ENCODE measurements at places on chromosomes 7 and 10.

- no peak for DNase-seq
Observed at GRCh38 chr10:7969623-7970022, 84.9 kb upstream of the GATA3 start.

DNA sequence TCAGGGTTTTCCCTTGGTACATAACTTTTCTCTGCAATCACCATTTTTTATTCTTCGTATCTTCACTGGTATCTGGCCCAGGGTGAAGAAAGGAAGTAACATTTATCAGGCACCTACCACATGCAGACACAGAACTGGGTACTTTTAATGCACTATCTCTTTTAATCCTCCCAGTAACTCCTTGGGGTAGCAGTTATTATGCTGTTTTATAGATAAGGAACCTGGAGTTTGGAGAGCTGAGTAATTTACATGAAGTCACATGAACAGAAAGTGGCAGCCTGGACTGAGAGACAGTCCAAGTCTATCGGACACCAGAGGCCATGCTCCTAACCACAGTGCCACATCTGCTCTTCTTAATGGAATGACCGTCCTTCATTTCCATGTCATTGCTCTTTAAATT, 117.1 kb upstream of the PODXL start:
- DNase-seq, result no peak

DNA sequence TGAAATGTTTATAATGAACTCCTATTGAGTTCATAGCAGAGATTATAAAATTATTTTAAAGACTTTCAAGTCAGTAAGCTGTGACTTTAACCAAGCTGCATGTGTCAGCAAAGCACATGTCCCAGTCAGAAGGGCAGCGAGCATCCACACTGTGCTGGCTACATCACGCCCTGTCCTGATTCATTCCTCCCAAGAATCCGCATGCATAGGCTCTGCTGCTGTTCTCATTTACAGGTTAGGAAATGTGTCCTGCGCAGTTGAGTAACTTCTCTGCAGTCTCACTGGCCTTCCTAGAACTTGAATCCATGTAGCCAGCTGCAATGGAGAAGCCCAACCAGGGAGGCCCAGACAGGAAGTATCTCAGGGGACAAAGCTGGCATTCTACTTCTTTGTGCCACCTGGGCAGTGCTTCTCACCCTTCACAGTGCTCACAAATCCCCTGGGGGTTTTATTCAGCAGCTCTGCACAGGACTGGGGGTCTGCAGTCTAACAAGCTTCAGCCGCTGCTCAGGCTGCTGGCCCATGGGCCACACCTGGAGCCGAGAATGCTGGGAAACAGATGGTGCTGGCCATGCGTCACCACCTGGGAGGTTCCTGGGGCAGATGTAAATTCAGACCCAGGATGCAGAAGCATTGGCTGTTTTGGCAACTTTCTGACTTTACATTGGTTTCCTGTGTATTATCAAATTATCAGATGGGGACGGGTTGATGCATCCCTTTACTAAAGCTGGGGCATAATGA, 192.8 kb upstream of the GDF10 start:
- DNase-seq, result no peak

GRCh38 chr7:155408651-155409586, 49.0 kb upstream of the EN2 start:
- DNase-seq, result no peak

- no peak for DNase-seq
Observed at GRCh38 chr10:95245425-95246055, 45.3 kb downstream of the PDLIM1 start.

GRCh38 chr7:20064974-20065862, 152.0 kb downstream of the MACC1 start:
- DNase-seq, result peak; percentile 77

DNA sequence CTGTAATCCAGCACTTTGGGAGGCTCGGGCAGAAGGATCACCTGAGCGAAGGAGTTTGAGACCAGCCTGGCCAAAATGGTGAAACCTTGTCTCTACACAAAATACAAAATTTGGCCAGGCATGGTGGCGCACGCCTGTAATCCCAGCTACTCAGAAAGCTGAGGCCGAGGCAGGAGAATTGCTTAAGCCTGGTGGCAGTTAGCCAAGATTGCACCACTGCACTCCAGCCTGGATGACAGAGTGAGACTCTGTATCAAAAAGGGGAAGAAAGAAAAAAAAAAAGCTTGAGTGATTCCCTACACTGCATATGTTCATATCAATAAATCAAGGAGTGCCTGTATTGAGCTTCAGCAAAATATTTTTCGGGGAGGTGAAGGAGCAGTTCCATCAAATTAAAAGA, 45.8 kb upstream of the SRRM3 start:
- no peak for DNase-seq

- DNase-seq, result no peak
Observed at GRCh38 chr7:84422790-84423189, 228.2 kb upstream of the SEMA3A start.

DNA sequence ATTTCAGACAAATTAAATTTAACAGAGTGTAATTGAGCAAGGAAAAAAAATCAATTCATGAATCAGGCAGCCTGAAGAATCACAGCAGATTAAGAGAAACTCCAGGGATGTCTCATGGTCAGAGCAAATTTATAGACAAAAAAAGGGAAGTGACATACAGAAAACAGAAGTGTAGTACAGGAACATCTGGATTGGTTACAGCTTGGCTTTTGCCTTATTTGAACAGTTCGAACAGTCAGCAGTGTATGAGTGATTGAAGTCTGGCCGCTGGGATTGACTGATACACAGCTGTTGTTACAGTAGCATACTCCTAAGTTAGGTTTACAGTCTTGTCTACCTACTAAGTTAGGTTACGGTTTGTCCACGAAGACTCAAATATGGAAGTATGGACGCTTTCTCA, 255.3 kb downstream of the HPSE2 start:
- no peak for DNase-seq

GRCh38 chr10:63766745-63767137, 245.5 kb downstream of the REEP3 start:
- no peak for DNase-seq

- DNase-seq, result peak; percentile 84
Observed at GRCh38 chr10:86440874-86441843, 74.6 kb upstream of the GRID1 start.

DNA sequence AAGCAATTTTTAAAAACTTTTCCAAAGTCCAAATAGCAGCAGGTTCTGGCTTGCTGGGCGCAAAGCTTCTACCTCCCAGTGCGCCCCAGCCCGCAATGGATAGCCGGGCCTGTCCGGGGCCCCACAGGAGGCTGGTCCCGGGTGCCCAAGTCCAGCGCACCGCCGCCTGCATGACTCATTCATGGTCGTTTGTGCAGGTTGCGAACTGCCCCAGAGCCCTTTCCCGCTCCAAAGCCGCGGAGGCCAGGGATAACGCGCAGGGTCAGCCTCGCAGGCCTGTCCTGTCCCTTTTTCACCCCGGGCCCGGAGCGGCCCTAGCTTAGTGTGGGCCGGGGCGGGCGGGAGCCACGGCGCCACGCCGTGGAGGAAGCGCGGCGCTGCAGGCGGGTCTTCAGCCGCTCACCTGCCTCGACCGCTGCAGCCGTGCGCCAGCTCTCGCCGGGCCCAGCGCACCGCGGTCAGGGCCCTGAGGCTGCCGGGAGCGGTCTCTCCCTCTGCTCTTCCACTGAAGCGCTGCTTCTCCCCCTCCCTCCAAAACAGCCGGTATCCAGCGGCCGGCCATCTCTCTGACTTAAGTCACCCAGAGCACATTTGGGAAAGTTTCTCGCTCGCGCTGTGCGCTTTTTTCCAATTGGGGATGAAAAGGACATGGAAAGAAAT, 1.7 kb upstream of the EGR2 start:
- DNase-seq, result peak; percentile 88

GRCh38 chr10:58209669-58210068, 58.0 kb downstream of the IPMK start:
- no peak for DNase-seq

DNA sequence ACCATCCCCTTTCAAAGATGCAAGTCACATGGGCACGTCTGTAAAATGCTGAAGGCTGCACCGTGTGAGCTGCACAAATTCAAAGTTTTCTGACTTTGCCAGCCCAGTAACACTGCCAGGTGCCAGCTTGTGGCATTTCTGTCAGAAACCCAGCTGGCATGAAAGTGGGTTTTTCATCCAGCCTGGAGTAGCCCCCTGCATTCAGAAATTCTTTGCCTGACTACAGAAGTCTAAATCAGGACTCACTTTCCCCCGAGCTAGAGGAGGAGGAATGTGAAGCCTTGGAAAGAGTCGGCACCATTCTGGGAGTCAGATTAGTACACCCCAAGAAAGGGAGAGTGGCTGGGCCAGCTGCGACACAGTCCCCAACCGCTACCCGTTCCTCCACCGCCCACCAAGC, 56.7 kb upstream of the EN2 start:
- no peak for DNase-seq

DNA sequence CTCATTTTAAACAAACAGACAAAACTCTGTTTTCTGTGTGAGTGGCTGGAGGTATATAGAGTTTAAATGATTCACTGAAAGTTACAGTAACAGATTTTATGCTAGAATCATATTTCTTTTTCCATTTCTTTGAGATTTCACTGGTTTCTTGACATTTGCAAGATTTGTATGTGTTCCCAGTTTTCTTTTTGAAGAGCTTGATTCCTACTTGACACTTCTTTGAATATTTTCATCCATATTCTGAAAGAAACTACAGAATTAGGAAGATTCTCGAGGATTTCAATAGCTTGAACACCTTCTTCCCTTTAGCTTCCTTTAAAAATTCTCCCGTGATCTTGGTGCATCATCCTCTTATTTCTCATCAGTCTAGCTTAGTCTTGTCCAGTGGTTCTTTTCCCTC, 93.6 kb downstream of the ZNF277 start:
- no peak for DNase-seq

DNA sequence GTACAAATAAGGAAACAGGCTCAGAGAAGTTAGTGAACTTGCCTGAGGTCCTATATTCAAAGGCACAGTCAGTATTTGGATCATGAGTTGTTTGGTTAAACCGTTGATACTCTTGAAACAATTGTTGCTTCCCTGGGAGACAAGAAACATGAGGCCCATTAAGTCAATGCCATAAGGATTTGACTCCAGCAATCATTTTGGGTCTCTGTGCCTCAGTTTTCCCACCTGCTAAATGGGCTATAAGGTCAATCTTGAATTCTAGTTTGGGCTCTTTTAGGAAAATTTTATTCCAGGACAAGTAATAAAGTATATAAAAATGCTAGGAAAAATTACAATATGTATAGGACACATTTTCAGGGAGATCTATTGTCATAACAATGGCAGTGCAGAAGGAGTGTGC, 202.1 kb downstream of the TMEM26 start:
- DNase-seq, result no peak

- no peak for DNase-seq
Observed at GRCh38 chr10:26879744-26880143, 19.0 kb upstream of the ABI1 start.

DNA sequence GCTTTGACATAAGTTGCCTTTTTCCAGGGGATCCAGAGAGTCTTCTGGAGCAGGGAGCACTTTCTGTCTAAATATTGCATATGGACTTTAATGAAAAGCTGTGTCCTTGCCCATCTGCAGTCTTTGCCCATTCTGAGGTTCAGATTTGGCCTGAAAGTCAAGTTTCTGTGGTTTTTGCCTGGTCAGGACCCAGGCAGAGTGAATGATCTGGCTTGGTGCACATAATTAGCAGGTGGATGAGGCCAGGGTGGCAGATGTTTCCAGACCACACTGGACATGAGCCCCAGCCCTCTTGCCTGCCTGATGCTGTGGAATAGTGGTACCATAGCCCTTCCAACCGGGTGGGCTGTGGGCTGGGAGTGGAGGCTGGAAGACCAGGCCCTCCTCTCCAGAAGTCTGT, 11.0 kb downstream of the HECW1 start:
- DNase-seq, result no peak

GRCh38 chr7:110754649-110755048, 336.3 kb upstream of the LRRN3 start:
- no peak for DNase-seq

DNA sequence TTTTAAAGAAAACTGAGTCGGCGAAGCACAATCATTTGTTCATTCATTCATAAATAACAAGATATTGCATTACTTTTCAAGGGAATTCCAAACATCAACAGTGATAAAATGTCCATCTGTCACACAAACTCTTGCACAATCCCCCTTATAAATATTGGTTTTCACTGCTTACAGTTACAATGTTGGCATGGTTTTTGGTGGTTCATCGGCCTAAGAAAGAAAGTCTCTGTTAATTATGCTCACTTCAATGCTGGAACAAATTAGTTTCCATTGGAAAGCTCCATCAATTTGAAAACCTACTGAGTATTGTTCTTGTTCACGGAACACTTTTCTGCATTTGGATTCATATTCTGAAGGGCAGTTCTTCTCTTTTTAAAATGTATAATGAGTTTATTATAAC, 188.5 kb downstream of the JAZF1 start:
- no peak for DNase-seq

GRCh38 chr10:88886557-88886956, 6.5 kb downstream of the STAMBPL1 start:
- no peak for DNase-seq

- DNase-seq, result no peak
Observed at GRCh38 chr10:93917821-93918220, 24.0 kb downstream of the SLC35G1 start.

DNA sequence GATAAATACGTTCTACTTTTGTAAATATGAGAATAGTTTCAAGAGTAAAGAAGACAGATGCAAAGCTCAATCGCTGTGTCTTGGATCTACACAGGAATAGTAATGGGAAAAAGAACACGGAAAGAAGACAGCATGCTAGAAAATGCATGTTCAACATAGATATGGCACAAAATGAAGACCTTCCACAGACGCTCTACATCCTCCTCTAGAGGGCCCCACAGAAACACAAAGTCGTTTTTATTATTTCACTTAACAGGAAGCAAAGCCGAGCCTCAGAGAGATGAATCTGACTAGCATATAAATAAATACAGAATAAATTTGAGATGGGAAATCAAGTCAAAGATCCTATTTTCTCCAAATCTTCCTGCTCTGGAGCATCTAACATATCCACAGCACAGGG, 292.6 kb downstream of the PARD3 start:
- no peak for DNase-seq

- no peak for DNase-seq
Observed at GRCh38 chr10:128064970-128065580, 61.1 kb downstream of the MKI67 start.

DNA sequence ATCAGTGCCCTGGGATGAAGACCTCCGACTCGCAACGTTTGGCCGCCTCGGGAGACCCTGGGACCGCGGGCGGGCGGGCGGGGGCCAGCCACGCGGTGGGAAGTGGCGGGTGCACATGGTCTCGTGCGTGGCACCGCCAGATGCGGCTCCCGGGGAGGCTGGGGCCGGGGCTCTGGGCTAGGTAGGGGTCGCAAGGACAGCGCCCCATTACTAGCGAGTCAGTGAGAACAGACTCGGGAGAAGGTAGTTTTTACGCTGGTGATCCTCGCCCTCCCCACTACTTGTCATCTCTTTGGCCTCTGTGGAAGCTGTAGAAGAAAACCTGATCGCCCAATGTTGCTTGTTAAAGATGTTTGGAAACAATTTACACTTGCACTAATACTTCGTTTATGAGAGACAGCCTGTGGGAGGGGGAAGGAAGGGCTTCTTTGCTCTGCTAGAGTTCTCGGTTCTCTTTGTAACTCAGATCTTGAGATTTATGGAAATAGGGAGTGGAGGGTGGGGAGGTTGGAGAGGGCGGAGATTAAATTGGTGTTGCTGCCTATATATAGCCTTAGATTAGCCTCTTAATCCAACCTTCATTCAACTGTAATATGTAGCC, 591 bp downstream of the BZW2 start:
- peak; percentile 43 for DNase-seq

All from Caki2 (cell line).